Stromal cell of bone marrow (primary cell): ENCODE measurements at places on chromosomes 6 and 20.

- DNase-seq = no peak
Measured at GRCh38 chr6:33490198-33490597, 35.8 kb downstream of the ZBTB9 start.

DNA sequence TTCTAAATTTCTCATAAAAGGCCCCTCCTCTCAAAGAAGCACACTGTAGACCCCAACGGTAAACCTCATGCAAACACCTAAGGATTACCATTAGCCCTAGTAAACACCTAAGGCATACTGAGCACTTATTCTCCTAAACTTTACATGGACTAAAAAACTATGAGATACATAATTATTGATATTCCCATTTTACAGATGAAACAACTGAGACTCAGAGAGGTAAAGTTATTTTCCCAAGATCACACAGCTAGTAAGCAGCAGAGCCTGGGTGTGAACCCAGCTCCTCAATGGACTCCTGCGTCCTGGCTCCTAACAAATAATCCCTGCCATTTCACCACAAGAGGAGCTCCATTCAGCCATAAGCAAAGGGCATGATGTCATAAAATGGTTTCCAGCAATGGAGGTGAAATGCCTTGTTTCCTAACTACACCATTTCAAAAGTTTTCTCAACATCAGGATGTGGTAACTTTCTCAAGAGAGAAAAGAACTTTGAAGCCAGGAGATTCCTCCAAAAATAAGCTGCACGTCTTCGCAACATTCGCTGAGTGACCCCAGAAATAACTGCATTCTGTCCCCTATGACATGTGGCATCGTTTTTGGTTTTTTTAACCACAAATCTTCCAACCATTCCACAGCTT is 4.1 kb downstream of the ATP9A start:
- DNase-seq = no peak

DNA sequence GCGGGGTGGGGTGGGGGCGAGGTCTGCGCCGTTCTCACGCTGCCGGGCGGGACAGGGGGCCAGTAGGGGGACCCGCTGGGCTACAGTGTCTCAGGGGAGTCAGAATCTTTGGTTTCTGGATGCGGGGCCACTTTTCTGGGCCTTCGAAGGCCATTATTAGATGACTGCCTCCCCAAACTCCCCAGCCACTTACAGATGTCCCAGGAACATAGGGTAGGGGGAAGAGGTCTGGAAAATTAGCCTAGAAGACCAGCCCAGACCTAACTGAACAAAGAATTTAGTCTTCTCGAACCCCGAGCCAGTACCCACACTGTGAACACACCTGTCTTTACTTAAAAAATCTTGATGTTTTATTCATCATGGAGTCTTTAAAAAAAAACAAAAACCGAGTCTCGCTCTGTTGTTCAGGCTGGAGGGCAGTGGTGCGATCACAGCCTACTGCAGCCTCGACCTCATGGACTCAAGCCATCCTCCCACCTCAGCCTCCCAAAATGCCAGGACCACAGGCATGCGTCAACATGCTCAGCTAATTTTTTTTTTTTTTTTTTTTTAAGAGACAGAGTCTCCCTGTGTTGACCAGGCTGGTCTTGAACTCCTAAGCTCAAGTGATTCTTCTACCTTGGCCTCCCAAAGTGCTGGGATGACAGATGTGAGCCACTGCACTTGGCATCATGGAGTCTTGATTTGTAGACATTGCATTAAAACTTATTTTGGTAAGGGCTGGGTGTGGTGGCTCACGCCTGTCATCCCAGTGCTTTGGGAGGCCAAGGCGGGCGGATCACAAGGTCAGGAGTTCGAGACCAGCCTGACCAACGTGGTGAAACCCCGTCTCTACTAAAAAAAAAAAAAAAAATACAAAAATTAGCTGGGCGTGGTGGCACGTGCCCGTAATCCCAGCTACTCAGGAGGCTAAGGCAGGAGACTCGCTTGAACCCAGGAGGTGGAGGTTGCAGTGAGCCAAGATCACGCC is 3.3 kb upstream of the SLC29A1 start:
- no peak for DNase-seq

GRCh38 chr6:142569676-142570075 is 267.9 kb downstream of the ADGRG6 start:
- DNase-seq = no peak
